Activated naive CD8-positive, alpha-beta T cell treated with anti-CD3 and anti-CD28 coated beads, Interleukin-2, amount 10 ng/mL, durations not matched to agents 7 days and 5 days (primary cell): ENCODE measurements at places on chromosomes 4 and X. TPM values are rescaled to one million over a fixed set of nuclear protein-coding genes. Genes with fewer than 3 reads are reported as not detected.

Gene ZRSR2
- 19.3 TPM for total RNA-seq

Gene TEC
- total RNA-seq, result 4.2 TPM

Gene CLCN5
- 2.6 TPM for total RNA-seq

Gene PCYT1B
- 0.17 TPM for total RNA-seq

Gene TRO
- 3.6 TPM for total RNA-seq

Gene SLC26A1
- total RNA-seq, result 0.25 TPM

Gene SPON2
- total RNA-seq, result 18.5 TPM

Gene DAPP1
- total RNA-seq, result 19.6 TPM

Gene NAA10
- total RNA-seq, result 84.3 TPM

Gene ALPK1
- 20.9 TPM for total RNA-seq

DNA sequence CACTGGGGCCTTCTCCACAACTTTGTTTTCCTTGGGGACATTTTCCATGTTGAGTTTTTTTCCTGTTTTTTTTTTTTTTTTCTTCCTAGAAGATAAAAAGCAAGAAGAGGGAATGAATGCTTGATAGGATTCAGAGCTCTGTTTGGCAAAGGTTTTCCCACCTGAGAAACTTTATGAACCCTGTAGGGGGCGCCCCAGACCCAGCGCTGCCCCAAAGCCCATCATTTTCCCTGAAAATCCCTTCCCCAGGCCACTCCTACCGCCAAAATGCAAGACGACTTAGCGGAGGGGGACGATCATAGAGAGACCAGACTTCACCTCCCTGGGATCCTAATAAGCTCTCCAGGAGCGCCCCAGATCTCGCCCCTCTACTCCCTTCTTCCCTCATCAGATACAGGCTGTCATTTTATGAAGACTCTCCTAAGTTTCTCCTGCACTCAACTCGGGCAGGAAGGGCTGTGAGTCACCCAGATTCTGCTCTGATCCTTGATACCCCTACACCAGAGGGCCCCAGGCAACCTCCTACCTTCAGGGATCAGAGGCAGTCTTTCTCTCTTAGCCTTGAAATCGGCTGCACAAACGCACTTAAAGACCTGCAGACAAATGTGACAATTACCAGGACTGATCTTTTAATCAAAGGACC is 1.4 kb downstream of the BEX5 start:
- DNase-seq, result peak; percentile 20

- DNase-seq, result no peak
Measured at GRCh38 chr4:125801924-125802323, 487.2 kb downstream of the FAT4 start.

DNA sequence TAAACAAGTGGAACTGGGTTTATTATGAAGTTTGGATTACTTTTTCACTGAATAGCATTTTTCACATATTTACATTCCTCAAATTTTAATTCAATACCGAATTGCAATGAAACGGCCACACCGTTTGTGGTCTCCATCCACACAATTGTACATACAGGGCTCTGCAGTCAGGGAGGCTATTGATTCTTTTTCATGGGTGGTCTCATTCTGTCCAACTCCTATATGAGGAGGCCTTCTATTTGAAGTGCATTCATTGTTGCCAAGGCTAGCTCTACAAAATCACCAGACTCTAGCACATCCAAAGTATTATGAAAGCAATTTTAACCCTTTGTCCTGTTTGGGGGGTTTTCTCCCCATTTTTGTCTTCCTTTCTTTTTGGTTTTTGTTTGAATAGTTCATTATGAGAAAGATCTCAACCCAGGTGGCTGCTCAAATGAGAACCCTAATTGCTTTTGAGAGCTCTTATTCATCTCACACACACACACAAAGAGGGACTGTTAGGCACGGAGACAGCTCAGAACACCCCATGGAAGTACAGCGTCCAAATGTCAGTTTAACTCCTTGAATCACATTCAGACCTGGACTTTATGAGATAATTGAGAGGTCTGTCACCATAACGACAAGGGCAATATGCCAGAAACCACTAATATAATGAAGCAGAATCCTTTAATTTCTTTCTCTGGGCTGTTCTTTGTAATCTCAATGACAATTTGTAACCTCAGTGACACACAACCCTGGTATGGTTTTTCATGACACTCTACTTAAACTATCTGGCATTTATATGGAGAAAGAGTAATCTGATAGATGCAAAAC is 79.4 kb downstream of the NLGN4X start:
- no peak for DNase-seq

DNA sequence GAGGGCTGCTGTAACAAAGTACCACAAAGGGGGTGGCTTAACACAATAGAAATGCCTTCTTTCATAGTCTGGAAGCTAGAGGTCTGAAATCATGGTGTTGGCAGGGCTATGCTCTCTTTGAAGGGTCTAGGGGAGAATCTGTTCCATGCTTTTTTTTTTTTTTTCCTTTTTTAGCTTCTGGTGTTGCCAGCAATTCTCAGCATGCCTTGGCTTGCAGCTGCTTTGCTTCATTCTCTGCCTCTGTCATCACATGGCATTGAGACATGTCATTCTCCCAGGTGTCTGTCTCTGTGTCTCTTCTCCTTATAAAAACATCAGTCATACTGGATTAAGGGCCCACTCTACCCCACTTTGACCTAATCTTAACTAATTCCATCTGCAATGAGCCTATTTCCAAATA is 78.6 kb upstream of the BOD1L1 start:
- no peak for DNase-seq

DNA sequence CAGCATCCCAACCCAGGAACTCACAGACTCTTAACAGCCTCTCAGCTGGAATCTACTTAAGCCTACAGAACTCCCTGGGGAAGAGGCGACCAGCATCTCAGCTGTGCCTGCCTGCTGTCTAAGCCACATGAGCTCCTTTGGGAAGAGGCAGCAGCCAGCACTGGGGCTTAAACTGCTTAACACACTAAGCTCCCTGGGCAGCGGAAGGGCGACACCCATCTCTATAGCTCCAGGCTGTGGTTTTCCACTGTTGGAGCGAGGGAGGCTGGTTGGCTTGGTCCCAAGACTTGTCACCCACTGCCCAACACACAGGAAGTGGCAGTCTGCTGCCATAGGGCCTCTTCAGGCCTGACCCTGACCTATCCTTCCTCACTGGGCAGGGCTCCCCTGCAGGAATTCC is 1544.1 kb upstream of the ADGRL3 start:
- DNase-seq, result no peak

GRCh38 chr4:150962245-150962644 is 52.8 kb downstream of the LRBA start:
- DNase-seq, result no peak

- DNase-seq, result no peak
Measured at GRCh38 chr4:78692822-78693170, 83.4 kb upstream of the BMP2K start.

DNA sequence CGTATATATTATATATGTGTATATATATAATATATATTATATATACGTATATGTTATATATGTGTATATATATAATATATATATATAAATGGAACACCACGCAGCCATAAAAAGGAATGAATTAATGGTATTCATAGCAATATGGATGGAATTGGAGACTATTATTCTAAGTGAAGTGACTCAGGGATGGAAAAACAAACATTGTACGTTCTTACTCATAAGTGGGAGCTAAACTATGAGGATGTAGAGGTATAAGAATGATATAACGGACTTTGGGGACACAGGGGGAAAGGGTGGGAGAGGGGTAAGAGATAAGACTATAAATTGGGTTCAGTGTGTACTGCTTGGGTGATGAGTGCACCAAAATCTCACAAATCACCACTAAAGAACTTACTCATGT is 1388.9 kb downstream of the C4orf33 start:
- no peak for DNase-seq

DNA sequence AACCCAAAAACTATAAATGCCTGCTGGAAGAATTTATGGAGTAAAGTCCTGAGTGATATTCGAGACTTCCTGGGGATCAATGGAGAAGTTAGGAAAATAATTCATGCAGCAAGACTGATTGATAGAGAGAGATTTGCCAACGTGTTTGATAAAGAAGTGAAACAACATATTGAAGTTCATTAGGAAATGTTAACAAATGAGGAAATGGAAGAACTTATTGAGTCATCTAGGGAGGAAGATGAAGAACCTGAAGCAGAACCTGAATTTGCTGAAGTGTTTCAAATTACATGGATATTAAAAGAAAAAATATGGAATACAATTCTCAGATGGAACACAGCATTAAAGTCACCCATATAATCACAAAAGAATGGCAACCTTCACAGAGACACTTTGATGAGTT is 39.0 kb downstream of the DDX60 start:
- DNase-seq, result no peak

DNA sequence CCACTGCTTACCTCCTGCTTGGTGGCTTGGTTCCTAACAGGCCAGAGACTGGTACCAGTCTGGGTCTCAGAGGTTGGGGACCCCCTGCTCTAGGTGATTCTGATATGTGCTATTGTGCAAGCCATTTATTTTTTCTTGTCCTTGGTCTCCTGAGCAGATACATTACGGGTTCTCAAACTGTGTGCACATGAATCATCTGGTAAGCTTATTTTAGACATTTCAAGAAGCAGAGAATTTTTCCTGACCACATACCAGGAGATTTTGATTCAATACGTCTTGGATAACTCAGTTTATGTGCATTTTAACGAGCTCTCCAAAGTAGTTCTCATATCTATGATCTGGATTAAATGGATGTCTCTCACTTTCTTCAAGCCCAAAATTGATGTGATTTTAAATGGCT is 77.2 kb downstream of the FHIP1A start:
- DNase-seq, result no peak
